Motor neuron (in vitro differentiated cells): ENCODE measurements at places on chromosomes 7 and 10. TPM values are rescaled to one million over a fixed set of nuclear protein-coding genes. Genes with fewer than 3 reads are reported as not detected.

Gene ANLN
- total RNA-seq = 31.9 and 44.0 TPM in 2 replicates

Gene HMX3
- total RNA-seq = 0.29 and 0.71 TPM in 2 replicates

Gene TMEM273
- 0.50 TPM in 1 of 2 replicates, not detected in the other for total RNA-seq

- ATAC-seq = no peak
Observed at GRCh38 chr7:150735596-150736358, 1.4 kb upstream of the GIMAP5 start.

DNA sequence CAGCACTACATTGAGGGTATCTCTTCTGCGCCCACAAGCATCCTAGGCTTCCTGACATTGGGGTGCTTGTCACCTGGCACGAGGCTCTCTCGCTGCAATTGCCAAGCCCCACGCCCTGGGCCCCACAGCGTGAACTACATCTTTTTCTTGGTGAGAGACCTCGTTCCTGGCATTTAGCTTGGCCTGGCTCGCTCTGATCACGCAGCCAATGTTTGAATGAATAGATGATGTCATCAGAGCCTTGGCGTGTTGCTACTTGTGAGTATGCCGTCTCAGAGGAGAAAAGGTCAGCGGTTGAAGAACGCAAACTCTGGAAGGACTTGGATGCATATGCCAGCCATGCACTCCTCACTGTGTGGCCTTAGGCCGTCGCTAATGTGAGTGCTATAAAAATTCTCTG, 150.2 kb upstream of the AUTS2 start:
- ATAC-seq = no peak

- no peak for ATAC-seq
Observed at GRCh38 chr10:11341283-11341960, 270.0 kb downstream of the USP6NL start.

DNA sequence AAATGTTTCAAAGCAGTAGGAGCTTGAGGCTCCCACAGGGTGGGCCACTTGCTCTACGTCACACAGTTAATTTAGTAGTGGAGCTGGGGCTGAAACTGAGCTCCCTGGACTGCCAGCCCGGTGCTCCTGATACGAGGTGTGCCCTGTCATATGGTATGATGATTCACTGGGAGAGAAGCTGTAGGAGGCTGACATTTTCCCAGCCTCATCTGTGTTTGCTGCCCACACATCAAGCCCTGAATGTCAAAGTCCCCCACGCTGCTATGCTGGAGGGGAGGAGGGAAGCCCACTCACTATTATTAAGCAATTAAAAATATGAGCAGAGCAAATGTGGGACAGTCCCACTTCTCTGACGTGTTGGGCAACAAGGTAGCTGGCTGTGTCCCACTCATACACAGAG, 81.2 kb upstream of the SORCS3 start:
- ATAC-seq = peak; percentile 67

GRCh38 chr10:624605-625332, 64.7 kb downstream of the DIP2C start:
- ATAC-seq = peak; percentile 89

GRCh38 chr10:133280391-133281059, 3.9 kb upstream of the ADAM8 start:
- no peak for ATAC-seq
